ENCODE measurements at places on chromosomes 12 and 14. TPM values are rescaled to one million over a fixed set of nuclear protein-coding genes. Genes with fewer than 3 reads are reported as not detected.

MYF5 gene
- polyA plus RNA-seq: not detected

GRCh38 chr14:64591809-64592208 lies 42.0 kb downstream of the PPP1R36 start:
- no peak for DNase-seq

DNA sequence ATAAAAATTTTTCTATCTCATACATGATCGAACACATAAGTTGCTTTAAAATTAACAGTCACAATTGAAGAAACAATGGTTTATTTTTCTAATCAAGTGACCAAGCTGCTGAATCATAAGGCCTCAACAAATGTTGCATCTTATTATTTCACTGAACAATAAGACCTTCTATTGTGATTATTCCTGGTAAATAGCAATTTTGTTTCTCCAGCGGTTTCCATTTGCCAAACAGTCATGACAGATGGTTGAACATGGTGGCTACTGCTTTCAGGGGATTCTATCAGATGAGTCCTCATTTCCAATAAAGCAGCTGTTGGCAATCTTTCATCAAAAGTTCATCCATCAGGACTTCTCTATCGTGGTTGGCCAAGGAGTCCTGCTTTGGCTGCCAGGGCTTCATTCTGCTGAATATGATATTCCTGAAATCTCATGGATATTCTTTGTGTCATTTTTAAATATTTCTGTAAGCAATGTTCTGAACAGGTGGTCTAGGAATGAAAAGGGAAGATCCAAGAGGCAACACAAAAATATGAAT lies 13.0 kb downstream of the TOMM20L start:
- no peak for DNase-seq

ASCL1 gene
- polyA plus RNA-seq: 0.18 TPM

- no peak for DNase-seq
Observed at GRCh38 chr14:94970941-94971730, 186.2 kb downstream of the DICER1 start.
